Activated T-helper 1 cell treated with Interleukin-2 at 50 U/mL for 16 hours (primary cell): ENCODE measurements at places on chromosomes 3 and 15.

- DNase-seq: no peak
Observed at GRCh38 chr15:40456299-40456712, 14.5 kb upstream of the CHST14 start.

DNA sequence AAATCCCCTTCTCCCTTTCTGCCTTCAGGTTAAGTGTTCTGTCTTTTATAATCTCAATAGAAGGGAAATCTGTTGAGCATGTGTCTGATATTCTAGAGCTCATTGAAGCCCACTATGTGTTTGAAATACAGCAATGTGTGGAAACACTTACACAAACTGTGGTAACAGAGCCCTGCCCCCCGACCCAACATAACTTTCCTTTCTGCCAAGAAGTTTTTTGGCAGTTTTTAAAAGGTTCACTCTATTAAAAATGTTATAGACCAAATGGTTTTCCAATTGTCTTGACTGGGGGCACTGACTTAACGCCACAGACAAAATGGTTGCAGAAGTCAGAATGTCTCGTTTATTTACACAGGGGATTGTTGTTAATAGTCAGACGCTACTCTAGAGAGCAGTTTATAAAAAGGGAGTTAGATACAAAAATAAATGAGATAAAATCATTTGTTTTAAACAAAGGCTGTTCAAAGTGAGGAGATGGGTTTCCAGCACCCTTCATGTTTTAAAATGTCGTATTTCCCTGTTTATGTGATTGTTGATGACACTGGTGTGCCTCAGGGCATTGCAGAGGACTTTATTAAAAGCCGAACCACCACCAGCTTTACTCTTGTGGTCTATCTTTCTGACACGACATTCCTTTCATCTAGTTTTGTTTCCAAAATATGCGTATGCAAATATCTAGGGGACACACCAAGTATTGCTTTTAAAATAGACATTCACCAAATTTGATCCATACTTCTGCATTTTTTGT lies 26.7 kb upstream of the GREM1 start:
- no peak for DNase-seq

DNA sequence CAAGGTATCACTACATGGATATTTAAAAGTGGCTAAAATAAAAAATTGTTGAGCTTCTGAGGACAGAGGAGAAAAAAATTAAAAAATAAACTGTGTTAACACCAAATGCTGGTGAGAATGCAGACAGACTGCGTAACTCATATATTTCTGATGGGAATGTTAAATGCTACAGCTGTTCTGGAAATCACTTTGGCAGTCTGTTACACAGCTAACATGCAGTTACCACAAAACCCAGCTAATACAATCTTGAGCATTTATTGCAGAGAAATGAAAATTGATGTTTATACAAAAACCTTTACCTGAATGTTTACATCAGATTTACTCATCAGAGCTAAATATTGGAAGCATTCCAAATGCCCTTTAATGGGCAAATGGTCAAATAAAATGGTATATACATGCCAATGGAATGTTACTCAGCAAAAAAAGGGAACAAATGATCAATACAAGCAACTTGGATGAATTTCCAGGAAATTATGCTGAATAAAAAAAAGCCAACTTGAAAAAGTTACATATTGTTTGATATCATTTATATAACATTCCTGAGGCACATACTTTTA lies 24.6 kb downstream of the MNS1 start:
- no peak for DNase-seq

- no peak for DNase-seq
Observed at GRCh38 chr15:36617529-36618196, 38.2 kb downstream of the CDIN1 start.

- no peak for DNase-seq
Observed at GRCh38 chr3:190566043-190566933, 52.4 kb downstream of the IL1RAP start.

GRCh38 chr3:152190636-152191183 lies 78.0 kb upstream of the MBNL1 start:
- no peak for DNase-seq

DNA sequence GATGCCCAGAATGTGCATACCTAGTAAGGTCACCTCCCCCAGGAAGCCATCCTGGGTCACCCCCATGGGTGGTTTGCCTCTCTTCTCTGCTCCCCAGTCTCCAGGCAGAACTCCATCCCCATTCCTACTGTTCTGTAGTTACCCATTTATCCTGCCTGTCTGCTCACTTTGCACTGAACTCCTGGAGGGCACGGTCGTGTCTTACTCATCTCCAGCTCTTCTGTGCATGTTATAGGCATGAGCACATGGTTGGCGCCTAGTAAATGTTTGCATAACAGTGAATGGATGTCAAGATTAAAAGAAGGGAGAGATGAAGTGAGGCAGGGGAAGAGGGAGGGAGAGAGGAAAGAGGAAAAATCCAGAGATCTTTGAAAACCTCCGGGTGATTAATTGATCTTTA lies 208.4 kb upstream of the TRIM42 start:
- DNase-seq: no peak
